ENCODE measurements at places on chromosomes 12 and 14.

- no peak for DNase-seq
Measured at GRCh38 chr12:34292736-34293625, 270.7 kb downstream of the ALG10 start.

DNA sequence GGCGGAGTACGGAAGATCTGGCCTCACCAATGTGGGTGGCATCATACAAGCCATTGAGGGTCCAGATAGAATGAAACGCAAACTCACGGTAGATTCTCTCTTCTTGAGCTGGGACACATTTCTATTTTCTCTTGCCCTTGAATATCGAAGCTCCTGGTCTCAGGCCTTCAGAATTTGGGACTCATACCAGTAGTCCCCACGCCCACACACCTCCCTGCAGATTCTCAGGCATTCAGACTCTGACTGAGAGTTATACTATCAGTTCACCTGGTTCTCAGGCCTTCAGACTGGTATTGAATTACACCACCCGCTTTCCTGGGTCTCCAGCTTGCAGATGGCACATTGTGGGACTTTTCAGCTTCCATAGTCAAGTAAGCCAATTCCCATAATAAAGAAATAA, 37.8 kb downstream of the EIF2S3B start:
- no peak for DNase-seq

GRCh38 chr12:121626853-121627640, 717 bp downstream of the ORAI1 start:
- peak; percentile 82 for DNase-seq

GRCh38 chr12:51898937-51899336, 8.4 kb upstream of the ACVRL1 start:
- DNase-seq = no peak

GRCh38 chr14:92373336-92373735, 50.4 kb downstream of the SLC24A4 start:
- DNase-seq = no peak

- peak; percentile 50 for DNase-seq
Measured at GRCh38 chr12:11810206-11810545, 160.7 kb downstream of the ETV6 start.

GRCh38 chr12:85575120-85576096, 260.8 kb downstream of the RASSF9 start:
- peak; percentile 87 for DNase-seq

- no peak for DNase-seq
Measured at GRCh38 chr14:48925184-48925583, 661.0 kb downstream of the RPS29 start.

DNA sequence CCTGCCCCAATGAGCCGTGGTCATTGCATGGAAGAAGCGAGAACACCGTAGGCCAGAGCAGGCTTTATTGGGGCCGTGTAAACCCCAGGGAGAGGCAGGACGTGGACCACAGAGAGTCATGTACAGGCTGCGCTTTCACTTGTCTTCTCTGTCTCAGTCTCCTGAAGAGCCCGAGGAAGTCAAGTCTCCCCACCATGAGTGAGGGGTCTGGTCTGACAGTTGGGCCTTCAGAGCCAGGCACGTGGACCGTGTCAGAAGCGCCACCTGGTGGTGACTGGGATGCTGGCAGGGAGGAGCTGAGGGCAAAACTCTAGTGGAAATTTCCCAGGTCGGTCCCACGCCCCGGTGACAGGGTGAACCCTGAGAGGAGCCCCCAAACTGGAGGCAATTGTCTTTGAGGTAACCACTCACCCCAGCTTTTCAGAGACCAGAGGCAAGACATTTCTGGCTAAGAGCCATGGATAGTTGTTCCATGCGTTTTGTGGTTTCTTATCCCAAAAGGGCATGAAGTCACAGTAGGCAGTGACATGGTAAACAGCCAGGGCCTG, 17.4 kb downstream of the RPS6KL1 start:
- peak; percentile 86 for DNase-seq

DNA sequence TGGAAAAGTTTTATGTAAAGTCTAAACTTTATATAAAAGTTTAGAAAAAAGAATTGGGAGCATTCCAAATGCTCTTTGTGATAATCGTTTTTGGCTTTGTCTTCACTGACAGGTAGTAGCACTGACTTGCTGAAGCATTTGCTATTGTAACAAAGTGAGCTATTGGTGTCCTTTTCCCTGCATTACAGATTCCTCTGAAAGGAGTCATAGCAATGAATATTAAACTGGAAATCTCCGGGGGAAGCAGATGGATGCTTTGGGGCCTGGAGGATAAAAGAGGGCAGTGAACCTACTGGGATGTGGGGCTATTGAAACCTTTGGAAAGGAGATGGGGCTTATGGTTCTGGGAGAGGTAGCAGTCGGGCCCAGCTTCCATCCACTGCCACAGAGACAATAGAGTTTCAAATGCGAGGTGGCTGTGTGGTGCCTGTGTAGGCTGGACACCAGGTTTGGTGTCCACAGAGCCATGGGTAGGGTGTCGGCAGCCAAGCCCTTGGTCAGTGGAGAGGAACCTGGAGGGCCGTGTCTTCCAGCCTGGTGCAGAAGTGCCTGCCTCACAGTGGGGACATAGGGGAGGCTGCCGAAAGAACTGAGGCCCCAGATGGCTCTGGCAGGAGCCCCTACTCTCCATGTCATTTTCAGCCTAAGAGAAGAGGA, 10.1 kb downstream of the GSG1 start:
- DNase-seq = no peak

DNA sequence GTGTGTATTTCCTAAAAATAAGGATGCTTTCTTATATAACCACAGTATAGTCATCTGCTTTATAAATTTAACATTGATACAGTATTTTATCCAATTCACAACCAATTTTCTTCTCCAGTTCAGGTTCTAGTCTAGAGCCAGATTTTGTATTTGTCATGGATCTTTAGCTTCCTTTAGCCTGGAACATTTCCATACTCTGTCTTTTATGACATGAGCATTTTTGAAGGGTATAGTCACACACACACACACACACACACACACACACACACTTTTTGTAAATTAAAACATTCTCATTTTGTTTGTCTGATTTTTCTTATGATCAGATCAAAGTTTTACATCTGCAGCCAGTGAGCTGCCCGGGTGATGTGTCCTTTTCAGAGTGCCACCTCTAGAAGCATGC, 25.4 kb downstream of the CGRRF1 start:
- no peak for DNase-seq

GRCh38 chr12:122729583-122730214, 945 bp downstream of the HCAR1 start:
- no peak for DNase-seq

DNA sequence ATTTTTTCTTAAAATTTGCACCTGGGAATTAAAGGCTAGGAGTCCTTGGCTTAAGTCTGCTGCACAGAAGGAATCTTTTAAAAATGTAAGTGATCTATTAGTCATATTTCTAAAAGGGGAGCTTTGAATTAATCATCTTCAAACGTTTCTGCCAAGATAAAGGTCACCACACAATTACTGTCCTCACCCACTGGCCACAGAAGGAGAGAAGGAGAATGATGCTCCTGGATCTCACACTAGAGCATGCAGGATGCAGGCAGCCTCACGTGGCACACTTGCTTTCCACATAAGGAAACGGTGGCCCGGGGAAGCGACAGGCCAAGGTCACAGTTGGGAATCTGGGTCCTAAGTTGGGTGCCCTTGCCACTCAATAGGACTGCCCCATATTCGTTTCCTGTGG, 16.9 kb downstream of the PLEKHG7 start:
- no peak for DNase-seq

DNA sequence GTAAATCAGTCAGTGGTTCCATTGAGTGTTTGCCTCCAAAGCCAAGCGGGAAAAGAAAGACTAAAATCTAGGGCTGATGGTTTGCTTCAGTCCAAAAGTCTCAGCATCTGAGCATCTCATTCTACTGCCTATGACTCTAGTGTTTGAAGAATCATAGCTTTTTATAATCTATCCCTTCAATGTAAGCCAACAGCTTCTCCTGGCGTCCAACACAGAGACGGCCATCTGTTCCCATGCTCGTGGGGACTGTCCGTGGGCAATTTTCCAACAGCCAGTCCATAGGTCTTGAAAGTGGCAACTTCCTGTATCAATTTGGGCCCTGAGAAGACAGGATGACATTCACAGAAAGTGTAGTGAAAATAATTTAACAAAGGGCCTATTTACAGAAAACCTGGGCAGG, 544.4 kb upstream of the TMEM132C start:
- DNase-seq = no peak

GRCh38 chr12:1474574-1475153, 119.7 kb downstream of the FBXL14 start:
- DNase-seq = no peak

DNA sequence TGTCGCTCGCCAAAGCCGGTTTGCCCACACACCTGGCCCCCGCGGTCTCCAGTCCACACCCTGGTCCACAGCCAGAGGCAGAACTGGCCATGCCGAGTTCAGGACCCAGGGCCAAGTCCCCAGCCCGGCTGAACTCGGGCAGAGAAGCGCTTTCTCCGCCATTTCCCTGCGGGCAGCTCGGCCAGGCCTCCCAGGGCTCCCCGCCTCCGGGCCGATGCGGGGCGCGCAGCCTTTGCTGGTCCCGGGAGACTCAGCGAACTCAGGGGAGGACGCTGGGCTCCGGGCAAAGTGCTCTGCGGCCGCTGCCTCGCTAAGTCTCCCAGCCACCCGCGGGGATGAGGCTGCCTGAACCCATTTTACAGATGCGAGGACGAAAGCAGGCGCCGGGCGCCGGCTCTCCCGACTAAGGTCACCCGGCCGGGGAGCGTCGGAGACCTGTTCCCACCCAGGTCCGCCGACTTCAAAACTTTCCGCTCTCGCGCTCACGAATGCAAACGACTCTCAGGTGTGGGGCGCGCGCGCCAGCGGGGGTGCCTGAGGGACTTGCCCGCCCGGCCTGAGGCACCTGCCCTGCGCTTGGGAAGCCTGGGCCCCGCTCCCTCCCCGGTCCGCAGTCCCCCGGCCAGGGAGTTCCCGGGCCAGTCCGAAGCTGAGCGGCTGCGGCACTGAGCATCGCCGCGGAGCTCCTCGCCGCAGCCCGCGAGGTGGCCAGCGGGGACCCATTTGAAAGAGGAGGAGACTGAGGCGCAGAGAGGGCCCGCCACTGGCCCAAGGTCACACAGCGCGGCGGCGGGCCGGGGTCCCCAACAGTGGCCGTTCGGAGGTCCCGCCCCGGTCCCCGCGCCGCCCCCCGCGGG, 627 bp downstream of the TESC start:
- peak; percentile 47 for DNase-seq

DNA sequence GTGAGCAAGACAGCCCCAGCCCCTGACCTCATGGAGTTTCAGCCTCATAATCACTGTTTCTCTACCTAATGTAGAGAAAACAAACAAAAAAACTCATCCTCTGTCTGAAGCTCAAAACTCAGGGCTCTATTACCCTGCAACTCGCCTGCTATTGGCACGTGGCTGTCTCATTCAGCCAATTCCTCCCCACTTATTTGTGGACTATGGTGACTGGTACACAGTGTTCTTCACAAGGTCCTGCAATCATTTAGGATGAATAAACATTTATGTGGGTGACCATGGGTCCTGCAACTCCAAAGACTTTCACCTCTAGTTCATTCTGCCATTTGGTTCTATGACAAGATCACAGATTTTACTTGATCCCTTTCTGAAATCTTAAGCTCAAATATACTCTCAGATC, 4.7 kb downstream of the PPP2R3C start:
- no peak for DNase-seq

DNA sequence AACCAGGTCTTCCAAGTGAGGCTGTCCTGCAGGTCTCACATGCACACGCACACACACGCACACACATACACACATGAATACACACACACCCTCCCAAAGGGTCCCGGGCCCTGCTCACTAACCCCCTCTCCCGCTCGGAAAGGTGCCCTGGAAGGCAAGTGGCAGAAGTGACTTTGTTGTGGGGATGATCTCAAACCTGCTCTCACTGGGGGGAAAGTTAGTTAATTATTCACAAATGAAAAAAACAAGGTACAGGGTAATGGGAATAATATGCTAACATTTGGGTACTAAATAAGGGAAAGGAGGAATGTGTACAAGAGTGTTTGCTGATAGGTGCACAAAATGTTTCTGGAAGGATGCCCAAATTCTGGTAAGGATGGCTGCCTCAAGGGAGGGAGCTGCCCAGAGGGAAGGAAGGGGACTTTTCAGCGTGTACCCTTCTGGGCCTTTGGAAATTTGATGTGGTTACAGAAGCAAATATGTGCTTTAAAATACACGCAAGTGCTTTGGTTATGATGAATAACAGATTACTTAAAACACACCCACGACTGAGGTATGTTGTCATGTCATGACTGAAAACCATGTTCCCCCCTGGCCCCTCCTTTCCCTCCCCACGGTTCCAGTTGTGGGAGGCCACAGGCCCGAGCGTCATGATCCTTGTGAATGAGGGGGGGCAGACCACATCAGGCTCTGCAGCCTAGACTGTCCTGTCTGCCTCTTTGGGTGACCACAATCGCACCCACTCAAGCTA, 43.3 kb upstream of the PLEKHG6 start:
- no peak for DNase-seq

DNA sequence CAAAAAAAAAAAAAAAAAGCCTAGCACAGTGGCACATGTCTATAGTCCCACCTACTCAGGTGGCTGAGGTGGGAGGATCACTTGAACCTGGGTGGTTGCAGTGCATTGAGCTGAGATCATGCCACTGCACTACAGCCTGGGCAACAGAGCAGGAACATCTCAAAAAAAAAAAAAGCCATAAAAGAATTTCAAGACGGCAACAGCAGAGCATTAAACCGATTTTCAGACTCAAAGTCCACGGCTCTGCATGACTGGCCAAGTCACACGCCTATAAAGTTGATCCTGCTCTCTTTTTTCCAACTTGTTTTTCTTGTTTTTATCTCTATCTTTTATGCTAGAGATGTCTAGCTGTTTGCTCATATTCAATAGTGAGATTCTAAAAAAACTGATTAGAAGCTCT, 45.3 kb downstream of the FBXO34 start:
- no peak for DNase-seq

DNA sequence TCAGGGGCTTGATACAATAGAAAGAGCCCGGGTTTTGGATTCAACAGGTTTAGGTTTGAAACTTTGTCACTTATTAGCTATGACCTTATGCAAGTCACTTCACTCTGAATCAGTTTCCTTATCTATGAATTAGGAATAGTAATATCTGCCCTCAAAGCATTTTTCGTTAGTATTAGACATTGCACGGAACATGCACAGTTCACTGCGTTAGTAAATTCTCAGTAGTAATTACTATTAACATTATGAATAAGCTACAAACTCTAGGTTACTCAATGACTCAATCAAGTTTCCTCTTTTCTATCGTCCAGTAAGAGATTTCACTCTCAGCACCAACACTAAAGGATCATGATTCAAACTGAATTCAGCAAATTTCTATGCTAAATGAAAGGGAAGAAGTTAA, 150.3 kb downstream of the CEP83 start:
- DNase-seq = no peak

GRCh38 chr14:61965030-61965745, 203.0 kb downstream of the SNAPC1 start:
- no peak for DNase-seq

DNA sequence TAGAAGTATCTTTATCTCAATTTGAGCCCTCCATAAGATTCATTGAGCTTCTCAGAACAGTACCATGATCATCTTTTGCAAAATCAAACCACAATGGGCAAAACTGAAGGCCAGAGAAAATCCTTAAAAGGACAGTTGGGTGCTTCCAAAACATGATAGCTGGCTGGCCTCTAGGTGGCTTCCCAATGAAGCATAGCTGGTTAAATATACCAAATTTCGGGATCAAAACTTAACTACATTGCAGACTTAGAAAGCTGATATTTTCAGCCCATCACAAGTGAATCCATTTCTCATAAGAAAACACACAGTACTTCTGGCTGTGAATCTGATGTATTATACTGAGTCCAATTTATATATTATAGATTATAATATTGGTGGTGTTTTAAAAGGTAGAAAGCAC, 15.3 kb upstream of the PIK3C2G start:
- no peak for DNase-seq

- DNase-seq = no peak
Measured at GRCh38 chr14:39861229-39861600, 429.0 kb upstream of the FBXO33 start.

- DNase-seq = no peak
Measured at GRCh38 chr14:42736408-42736807, 1129.7 kb downstream of the LRFN5 start.
